Left colon (tissue), 2 donors: ENCODE measurements at places on chromosomes 16 and 17.
A peak's percentile ranks its signal among the peaks of the same experiment; 100 is the strongest.

DNA sequence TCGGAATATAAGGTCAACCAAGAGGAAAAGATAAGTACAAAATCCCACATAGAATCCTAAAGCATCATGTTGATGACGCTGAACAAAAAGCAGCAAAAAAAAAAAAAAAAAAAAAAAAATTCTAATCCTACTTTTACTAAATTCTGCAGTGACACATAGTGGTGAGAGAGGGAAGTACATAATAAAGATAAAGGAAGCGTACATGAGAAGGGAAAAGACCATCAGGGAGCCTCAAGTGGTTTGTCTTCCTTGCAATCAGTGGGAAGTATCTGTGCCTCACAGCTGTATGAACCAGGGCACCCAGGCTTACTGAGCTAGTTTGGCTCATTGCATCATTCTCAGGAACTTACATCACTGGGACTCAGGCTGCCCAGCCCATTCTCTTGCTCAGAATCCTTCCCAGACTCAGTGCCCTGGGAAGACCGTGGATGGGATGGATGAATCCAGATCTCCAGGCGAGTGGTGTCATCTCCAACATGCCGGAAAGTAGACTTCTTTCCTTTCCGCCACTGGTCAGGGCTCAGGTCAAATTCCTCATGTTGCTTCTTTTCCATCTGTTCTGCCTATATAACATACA lies 21.2 kb downstream of the SMG6 start:
- DNase-seq: no peak

- DNase-seq: no peak
Measured at GRCh38 chr17:42429726-42430447, 6.8 kb upstream of the CAVIN1 start.

DNA sequence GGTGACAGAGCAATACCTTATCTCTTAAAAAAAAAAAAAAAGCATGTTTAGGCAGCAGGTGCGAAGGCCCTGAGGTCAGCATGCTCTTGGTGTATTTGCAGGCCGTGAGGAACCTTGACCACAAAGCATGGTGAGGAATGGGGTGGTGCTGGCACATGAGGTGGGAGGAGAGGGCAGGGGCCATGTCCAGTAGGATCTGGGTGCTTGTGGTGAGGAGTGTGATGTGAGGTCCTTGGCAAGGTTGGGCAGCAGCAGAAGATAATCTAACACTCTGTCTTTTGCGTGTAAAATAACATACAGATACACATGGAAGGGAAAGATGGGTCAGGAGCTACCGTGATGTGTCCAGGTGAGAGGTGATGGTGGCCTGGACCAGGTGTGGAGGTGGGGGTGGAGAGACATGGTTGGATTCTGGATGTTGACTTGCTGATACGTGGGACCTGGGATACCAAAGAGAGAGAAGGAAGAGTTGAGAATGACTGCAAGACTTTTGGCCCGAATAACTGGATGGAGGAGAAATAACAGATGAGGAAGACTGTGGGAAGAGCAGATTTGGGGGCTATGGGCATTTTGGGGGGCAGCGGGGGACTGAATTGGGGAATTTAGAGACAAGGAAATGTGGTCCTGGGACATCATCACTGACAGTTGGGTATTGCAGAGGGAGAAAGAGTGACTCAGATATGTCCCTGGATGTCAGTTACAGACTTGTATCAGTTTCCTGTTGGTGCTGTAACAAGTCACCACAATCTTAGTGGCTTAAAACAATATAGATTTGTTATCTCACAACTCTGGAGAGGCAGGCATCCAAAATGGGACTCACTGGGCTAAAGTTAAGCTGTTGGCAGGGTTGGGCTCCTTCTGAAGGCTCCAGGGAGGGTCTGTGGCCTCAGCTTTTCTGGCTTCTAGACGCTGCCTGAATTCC lies 274.9 kb downstream of the HAPSTR1 start:
- no peak for DNase-seq

DNA sequence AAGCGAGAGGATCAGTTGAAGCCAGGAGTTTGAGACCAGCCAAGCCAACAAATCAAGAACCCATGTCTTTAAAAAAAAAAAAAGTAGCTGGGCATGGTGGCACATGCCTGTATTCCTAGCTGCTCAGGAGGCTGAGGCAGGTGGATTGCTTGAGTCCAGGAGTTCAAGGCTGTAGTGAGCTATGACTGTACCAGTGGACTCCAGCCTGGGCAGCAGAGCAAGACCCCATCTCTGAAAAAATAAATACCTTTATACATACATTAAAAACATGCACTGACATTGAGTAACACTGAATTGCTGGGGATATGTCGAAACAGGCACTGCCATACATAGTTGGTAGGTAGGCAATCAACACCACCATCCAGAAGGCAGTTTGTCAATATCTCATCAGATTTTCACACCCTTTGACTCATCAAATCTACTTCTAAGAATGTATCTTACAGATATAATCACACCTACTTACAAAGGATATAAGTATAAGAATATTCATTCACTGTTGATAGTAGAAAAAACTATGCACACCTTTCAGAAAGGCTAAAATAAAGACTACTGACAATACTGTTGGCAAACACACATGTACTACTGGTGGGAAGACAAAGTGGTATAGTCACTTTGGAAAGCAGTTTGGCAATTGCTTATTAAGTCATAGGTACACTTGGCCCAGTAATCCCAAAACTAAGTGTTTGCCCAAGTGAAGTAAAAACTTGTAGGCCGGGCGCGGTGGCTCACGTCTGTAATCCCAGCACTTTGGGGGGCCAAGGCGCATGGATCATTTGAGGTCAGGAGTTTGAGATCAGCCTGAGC lies 6.4 kb upstream of the CEP20 start:
- no peak for DNase-seq

GRCh38 chr17:78232859-78233173 lies 1.4 kb downstream of the TMEM235 start:
- no peak for DNase-seq

DNA sequence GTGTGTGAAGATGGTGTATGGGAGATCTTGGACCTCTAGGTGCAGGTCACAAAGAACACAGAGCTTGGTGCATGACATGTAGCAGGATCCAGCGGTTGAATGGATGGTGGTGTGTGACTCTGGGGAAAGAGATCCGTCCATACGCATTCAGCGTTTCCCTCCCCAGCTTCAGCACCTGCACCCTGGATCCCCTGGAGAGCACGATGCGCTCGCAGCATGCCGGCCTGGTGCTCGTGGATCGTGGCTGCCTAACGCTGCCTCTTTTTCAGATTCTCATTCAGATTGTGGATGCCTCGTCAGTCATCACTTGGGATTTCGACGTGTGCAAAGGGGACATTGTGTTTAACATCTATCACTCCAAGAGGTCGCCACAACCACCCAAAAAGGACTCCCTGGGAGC lies 70.9 kb downstream of the SEC14L1 start:
- DNase-seq: no peak

DNA sequence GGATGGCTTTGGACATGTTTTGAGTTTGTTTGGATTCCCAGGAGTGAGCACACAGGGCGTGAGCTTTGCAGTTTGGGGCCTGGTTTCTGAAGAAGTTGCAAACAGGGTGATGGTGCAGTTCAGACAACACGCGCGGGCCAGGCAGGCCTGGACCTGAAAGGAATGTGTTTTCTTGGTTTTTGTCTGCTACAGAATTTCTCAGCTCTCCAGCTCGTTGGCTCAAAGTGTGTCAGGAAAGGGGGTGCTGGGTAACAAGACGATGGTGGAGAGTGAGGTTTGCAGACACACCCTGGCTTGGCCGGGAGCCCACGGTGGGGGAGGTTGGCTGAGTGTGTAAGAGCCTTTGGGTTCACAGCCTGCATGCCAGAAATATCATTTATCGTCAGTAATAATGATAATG lies 82.3 kb downstream of the CMIP start:
- no peak for DNase-seq

DNA sequence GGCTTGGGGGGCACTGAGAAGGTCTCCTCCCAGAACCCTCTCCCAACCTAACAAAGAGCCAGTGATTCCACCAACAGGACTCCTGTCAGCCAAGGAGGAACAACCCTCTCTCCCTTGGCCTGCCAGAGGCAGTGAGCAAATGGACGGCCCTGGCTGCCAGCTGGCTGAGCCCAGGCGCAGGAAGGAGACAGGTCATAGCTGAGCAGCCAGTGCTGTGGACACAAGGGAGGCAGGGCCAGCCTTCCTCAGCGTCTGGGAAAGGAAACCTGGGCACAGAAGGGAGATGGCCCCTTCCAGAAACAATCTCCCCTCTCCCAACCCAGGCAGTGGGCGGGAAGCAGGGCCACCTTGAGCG lies 2.1 kb downstream of the MPO start:
- DNase-seq: no peak

DNA sequence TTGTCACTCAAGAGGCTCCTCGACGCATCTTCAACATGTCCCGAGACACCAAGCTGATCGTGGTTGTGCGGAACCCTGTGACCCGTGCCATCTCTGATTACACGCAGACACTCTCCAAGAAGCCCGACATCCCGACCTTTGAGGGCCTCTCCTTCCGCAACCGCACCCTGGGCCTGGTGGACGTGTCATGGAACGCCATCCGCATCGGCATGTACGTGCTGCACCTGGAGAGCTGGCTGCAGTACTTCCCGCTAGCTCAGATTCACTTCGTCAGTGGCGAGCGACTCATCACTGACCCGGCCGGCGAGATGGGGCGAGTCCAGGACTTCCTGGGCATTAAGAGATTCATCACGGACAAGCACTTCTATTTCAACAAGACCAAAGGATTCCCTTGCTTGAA lies 101.0 kb downstream of the HS3ST2 start:
- DNase-seq: no peak

DNA sequence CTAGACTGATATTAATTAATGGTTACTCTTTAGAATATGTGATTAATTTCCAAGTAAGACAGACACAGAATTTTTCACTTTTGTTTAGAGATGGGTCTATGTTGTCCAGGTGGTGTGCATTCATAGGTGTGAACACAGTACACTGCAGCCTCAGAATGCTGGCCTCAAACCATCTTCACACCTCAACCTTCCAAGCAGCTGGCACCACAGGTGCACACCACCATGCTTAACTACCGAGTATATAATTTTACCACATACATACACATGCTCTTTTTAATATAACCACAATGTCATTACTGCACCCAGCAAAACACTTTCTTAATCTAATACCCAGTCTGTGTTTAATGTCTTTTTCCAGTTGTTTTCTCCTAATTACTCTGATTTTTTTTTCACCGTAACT lies 23.9 kb downstream of the N4BP1 start:
- no peak for DNase-seq

DNA sequence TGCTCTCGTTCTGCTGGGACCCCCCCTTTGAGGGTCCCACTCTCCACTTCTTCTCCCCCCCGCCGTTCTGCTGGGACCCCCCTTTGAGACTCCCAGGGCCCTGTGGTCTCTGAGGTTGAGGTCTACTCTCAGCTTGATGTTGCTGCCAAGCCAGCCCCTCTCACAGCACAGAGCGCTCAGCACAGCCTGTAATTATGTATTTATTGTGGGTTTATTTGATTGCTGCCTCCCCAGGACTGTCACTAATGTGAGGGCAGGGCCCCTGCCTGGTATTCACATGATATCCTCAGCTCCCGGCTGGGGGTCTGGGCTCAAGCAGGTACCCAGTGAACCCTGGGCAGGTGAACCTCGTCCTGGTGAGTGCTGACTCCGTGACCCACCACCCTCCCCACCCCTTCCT lies 35.4 kb downstream of the ACTG1 start:
- no peak for DNase-seq

- DNase-seq: no peak
Measured at GRCh38 chr16:52837251-52837650, 215.4 kb downstream of the CHD9NB start.

GRCh38 chr16:31414706-31415105 lies 13.5 kb downstream of the COX6A2 start:
- no peak for DNase-seq

DNA sequence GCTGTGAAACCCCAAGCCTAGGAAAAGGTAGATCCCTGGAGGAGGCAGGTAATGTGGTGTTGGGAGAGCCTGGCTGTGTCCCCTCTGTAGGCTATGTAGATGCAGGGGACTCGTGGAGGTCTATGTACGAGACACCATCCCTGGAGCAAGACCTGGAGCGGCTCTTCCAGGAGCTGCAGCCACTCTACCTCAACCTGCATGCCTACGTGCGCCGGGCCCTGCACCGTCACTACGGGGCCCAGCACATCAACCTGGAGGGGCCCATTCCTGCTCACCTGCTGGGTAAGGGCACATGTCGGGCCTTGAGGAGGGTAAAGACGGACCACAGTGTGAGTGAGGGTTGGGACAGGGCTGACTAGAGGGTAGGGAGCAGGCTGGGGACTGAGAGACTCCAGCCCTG lies 12.0 kb downstream of the ACE start:
- no peak for DNase-seq

GRCh38 chr17:72640415-72641165 lies 451.9 kb downstream of the SLC39A11 start:
- peak; percentile 82 for DNase-seq

GRCh38 chr16:2795395-2796143 lies 2.7 kb upstream of the PRSS41 start:
- DNase-seq: peak; percentile 39

- DNase-seq: no peak
Measured at GRCh38 chr17:76442341-76443338, 10.3 kb downstream of the UBE2O start.

DNA sequence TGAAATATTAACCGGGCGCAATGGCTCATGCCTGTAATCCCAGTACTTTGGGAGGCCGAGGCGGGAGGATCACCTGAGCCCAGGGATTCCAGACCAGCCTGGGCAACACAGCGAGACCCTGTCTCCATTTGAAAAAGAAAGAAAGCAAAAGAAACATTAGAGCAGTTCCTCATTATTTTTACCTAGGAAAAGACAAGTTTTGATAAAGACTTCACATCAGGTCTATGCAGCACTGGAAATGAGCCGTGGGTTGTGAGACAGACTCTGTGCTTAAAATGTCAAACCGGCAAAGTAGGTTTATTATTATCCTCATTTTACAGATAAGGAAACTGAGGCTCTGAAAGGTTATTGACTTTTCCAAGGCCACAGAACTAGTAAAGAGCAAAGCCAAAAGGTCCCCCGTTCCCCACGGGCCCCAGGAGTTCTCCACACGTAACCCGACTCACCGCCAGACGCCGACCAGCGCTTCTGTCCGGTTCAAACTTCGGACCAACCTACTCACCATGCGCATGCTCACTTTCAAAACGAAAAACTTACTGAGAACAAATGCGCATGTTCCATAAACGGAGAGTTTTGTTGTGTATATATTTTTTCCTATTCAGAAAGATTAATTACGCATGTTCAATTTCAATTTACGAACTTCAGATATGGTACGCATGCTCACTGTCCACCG lies 356 bp downstream of the TUBD1 start:
- no peak for DNase-seq

- no peak for DNase-seq
Measured at GRCh38 chr16:8055761-8056160, 534.5 kb downstream of the TMEM114 start.

- no peak for DNase-seq
Measured at GRCh38 chr17:61261001-61261637, 138.5 kb upstream of the TBX2 start.

DNA sequence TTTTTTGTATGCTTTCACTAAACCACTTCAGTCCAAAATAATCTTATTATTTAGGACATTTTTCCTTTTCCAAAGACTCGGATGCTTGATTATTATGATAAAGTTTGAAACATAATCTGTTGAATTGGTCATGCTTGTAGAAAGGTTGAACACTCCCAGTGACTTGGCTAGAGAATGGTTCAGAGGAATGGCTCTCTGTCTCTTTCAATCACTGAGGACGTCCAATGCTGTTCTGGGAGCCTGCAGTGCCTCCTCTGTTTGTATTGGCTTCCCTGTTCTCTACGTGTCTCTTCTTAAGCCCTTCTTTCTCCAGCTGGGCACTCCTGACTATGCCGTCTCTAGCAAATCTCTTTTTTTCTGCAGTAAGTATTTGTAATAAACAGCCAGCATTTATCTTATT lies 369.0 kb upstream of the DYNLRB2 start:
- no peak for DNase-seq

- DNase-seq: no peak
Measured at GRCh38 chr17:17844079-17844478, 7.3 kb upstream of the SREBF1 start.
